Urothelium cell line (cell line): ENCODE measurements at places on chromosomes 3 and 15.

GRCh38 chr3:189914799-189915198, 205.9 kb downstream of the P3H2 start:
- DNase-seq = peak; percentile 39

DNA sequence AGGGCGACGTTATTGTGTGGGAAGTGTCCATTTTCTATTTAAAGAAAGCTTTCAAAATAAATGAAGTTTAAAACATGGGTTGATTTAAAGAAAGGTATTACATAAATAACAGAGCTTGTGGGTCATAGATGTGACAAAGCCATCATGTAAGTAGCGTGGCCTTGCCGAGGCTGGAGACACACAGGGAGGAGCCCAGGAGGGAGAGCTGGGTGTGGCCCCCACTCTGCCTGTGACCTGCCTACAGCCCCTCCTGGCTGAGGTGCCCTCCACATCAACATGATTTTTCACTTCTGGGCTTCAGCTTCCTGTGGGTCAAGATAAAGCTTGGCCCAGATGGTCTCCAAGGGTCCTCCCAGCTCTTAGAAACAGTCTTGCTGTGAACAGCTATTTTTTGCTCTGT, 12.5 kb upstream of the MGLL start:
- DNase-seq = no peak

- DNase-seq = peak; percentile 63
Measured at GRCh38 chr15:33700695-33701303, 267.5 kb upstream of the CHRM5 start.

- no peak for DNase-seq
Measured at GRCh38 chr3:112627419-112627818, 13.5 kb downstream of the CCDC80 start.

DNA sequence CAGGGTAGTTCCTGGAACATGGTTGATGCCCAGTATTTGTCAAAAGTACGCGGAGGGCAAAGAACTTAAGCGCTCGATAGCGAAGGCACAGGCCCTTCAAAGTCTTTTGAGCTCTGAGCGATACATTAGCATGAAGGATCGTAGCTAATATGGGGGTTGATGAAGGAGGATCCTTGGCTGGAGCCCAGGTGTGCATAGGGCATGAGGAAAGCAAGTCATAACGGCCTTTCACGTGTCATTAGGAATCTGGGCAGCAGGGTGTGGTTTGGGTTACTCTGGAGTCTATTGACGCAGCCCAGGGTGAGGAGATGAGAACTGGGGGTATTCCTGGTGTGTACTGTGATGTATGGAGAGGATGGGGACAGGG, 31.7 kb downstream of the SPINK8 start:
- DNase-seq = peak; percentile 40

DNA sequence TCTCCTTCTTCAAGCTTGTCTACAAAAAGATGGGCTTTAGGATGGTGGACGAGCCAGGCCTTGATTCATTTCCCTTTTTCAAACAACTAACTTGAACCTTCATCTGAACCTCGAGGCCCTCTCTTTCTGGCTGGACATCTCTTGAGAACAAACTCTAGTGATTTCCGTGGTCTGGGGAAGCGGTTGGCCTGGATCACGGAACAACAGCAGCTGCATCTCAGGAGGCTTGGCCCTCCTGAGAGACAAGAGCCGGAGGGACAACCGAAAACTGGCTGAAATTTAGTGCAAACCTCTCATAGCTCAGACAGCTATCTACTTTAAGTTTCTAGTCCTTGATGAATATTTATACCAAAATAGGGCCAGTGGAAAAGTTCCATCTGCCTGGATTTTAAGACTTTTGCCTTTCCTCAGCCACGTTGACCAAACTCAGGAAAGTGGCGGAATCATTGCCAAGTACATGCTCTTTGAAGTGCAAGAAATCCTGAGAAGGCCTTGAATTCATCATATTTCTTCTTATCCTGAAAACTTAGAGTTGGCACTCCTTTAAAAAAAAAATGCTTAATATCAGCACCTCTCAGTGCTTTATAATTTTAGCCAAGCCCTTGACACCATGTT, 14.5 kb downstream of the LMCD1 start:
- no peak for DNase-seq

GRCh38 chr15:96356494-96357455, 26.3 kb downstream of the NR2F2 start:
- peak; percentile 84 for DNase-seq

- no peak for DNase-seq
Measured at GRCh38 chr15:76962337-76963013, 30.9 kb downstream of the RCN2 start.

- no peak for DNase-seq
Measured at GRCh38 chr3:61297821-61298220, 46.6 kb upstream of the FHIT start.

- DNase-seq = no peak
Measured at GRCh38 chr3:116920826-116921610, 211.4 kb downstream of the TUSC7 start.

DNA sequence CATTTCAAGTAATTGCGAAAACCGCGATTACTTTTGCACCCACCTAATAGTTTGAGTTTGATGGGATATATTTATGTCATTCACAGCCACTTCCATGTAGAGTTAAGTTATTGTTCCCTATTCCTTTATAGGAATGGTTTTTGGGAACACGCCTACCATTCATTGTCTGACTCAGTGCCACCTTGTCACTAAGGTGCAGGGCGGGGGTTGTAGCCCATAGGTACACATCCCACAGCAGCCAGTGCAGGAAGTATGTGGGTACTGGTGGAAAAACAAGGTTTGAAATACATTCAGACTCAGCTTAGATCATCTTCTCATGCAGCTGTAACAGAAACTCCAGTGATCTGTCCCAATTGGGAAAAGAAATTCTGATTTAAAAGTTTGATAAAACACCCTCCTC, 48.2 kb upstream of the CFAP161 start:
- no peak for DNase-seq

- DNase-seq = no peak
Measured at GRCh38 chr3:149424918-149425317, 47.5 kb upstream of the TM4SF1 start.

- DNase-seq = no peak
Measured at GRCh38 chr15:73750438-73750837, 2.7 kb downstream of the INSYN1 start.

DNA sequence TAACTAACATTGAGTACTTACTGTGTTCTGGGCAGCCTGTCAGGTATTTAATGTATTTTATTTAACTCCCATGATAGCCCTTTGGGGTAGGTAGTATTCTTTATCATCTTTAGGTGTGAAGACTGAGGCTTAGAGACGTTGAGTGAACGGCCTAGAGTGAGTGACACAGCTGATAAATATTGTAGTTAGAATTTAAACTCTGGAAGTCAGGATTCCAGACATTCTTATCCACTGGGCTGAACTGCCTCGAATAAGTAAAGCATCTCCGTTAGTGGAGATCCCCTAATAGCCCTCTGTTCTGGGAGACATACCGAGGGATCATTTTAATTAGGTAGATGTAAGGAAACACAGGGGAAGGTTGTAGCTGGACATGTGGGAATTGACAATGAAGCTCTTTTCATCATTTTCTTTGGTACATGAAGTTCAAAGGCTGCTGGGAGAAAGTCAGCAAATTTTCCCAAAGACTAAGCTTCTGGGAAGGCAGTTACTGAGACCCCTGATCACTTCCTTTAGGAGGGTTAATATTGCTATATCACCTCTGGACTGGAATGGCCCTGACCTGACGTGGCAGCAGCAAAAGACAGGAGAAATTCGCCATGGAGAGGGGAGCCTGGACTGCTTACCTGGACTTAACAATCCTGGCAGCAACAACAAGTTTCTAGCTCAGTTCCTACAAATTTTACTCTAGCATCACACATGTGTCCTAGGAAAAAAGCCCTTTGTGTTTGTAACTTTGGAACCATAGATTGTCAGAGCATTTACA, 11.7 kb upstream of the PDCD6IP start:
- DNase-seq = no peak

DNA sequence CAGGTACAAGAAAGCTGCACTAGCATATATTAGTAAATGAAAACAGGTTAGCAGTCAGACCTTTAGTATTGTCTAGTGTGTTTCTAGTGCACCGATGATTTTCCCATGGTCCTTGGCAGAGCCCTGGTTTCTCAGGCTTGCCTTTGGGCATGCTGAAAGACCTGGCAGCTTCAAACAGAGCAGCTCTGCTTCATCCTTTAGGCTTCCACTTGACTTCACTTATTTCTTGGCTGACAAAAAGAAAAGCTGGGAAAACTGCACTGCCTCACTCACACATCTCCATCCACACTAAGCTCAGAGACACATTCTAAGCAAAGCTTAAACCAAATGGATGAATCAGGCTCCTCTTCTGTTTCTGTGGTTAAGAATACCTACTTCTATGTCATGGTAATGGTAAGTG, 374.8 kb upstream of the PDZRN3 start:
- DNase-seq = no peak

GRCh38 chr15:45333550-45333949, 44.8 kb downstream of the GATM start:
- peak; percentile 53 for DNase-seq
